T-helper 9 cell (primary cell): ENCODE measurements at places on chromosomes 2 and 18.

DNA sequence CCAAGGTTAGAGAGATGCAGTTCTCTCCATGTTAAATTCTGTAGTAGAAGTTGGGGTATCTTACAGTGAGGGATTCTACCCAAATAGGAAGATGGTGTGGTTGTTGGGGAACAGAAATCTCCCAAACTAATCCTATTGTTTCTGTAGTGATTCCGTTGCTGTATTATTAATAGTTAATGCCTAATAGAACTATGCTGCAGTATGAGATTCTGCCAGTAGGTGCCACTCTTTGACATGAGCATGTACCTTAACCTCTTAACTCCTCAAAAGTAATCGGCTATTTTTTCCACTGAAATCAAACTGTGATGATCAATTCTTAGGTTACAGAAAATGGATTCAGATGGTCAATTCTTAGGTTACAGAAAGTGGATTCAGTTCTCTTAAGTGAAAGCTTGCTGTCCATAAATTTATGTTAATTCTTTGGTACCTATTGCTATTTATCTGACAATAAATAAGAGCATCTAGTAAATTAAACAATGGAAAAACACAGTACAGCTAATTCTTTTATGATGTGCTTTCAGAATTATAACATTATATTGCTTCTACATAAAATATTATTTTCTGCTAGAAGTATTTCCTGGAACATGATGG, 97.9 kb upstream of the DLX2 start:
- no peak for DNase-seq

DNA sequence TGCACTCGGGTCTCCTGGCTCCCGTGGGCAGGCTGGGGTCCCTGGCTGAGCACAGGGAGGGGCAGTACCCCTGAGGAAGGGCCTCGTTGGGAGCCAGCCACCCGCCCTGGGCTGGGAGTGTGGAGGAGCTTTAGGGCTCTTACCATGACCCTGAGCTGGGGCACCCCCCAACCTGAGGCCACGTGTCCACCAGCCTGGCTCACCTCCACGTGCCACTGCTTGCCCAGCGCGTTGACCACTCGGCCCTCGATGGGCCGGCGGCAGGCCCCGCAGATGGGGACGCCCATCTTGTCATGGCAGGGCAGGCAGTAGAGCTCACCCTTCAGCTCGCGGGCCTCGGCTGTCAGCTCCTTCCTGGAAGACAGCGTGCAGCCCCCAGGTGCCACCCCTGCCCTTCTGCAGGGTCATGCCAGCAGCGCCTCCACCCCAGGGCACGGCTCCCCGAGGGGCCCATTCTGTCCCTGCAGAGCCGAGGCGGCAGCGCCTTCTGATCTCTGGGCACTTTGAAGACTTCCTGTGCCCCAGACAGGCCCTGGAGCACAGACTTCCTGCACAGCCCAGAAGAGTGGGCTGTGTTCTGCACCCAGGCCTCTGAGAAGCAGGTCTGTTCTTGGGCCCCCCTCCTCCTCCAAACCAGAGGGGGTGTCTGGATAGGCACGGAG, 4.0 kb upstream of the GPR17 start:
- DNase-seq: peak; percentile 37

GRCh38 chr2:82007071-82007664, 1702.6 kb upstream of the LRRTM1 start:
- no peak for DNase-seq

DNA sequence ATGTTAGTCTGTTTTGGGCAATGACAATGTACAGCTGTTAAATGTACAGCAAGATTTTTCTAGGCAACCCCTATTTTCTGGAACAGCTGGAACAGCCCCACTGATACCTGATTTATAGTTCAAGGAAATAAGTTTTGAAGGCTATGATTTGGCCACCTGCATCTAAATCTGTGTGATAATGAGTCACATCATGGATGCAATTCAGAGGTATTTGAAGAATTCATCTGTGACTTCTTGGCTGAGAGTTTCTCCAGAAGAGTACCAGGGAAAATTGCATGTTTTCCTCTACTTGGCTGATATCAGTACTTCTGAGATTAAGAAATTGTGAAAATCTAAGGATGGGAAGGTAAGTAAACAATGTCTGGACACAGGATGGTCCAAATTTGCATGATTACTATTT, 40.7 kb upstream of the NT5C1B start:
- no peak for DNase-seq

DNA sequence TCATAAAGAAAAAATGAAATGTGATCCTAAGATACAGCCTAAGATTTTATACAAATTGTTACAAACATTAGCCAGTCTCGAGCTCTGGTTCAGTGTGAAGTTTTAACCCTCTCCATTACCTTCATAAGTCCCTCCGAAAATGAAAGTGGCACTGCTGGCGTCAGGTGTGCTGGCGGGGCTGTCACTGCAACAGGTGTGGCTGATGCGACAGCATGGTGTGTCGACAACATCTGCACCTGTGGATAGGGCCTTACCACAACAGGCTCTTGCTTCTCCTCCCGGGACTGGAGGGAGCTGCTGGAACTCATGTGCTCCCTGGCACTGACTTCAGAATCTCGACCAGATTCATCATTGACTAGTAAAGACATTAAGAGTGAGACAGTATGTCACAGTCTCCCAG, 10.3 kb downstream of the SAP130 start:
- no peak for DNase-seq

- DNase-seq: no peak
Measured at GRCh38 chr2:85188852-85189251, 55.7 kb downstream of the TCF7L1 start.

DNA sequence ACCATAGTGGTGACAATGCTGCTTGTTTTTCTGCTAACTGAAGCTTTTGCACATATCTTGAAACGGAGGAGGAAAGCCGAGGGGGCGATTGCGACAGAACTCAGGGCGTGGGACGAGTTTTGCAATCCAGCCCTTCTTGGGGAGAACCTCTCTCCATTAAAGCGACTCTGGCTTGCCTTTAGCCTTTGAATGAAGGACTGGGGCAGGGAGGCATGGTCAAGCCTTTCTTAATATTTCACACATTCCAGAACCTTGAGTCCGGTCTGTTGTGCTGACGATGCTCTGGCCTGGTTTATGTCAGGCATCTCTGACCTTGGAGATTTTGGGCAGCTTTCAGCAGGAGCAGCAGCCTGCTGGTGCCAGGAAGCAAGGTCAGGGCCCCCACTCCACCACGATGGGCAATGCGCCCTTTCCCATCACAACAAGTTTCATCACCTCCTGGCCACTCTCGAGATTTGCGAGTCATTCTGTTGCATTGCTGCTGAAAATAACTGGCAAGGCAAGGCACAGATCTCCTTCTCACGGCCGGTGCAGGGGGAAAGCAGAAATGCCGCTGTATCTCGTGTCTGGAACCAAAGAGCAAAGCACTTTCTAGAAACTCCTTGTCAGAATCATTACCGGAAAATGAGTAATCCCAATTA, 10.8 kb downstream of the EMILIN2 start:
- no peak for DNase-seq

DNA sequence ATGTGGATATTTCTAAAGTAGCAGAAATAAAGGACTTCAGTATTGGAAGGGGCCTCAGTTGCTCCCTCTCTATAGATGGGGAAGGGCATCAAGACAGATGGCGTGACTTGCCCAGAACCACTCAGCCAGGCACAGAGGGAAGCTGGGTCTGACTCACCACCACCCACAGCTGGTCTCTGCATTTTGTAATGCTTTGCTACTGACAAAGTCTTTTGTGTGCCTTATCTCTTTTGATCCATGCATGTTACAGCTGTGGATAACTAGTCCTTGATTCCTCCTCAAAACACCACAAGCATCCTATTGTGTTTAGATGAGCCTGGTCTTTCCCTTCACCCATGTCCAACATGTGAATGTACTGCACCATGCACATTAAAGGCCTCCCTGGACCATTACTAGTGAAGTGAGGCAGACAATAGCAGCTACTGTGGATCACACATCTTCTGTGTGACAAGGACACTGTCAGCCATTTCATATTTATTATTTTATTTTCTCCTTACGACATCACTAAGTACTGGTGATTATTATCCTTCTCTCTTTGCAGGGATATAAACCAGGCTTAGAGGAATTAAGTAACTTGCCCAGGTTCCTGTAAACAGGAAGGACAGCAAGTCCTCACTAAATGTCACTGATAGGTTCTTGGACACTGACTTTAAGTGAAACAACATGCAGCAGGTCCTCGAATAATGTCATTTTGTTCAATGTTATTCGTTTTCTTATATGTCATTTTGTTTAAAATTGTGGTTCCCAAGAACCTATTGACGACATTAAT, 29.6 kb upstream of the IL37 start:
- no peak for DNase-seq

DNA sequence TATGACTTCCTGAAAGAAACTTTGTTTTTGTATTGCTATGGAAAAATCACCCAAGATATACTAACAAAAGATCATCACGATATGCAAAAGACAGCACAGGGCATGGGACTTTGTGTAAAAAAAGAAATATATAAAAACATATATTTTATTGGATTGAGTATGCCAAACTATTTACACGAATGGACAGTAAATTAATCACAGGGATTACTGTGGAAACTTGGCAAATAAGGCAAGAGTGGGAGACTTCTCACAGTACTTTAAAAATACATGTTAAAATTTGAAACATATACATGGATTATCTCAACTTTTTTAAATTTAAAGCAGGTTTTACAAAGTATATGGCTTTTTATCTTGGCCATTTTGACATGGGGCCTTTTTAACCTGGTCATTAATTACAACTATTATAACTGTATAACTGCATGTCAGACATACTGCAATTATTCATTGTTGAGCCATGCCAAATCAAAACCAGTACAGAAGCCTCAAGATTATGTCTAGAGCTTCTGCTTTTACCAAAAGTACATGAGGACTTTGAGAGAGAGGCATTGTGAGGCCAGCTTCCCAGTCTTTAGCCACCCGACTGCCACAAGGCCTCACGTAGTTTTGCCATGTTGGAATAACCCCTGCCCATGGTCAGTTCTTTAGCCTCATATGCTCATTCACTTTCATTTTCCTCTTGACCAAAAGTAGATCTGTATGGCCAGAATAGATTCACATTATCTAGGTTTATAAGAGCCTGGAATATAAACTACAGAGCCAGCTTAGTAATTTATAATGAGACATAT, 419.8 kb downstream of the SETBP1 start:
- DNase-seq: no peak

- no peak for DNase-seq
Measured at GRCh38 chr18:31438402-31438801, 9.1 kb upstream of the DSG3 start.

- no peak for DNase-seq
Measured at GRCh38 chr2:221562226-221562625, 9.9 kb downstream of the EPHA4 start.

GRCh38 chr2:172806493-172806892, 70.8 kb downstream of the RAPGEF4 start:
- no peak for DNase-seq

DNA sequence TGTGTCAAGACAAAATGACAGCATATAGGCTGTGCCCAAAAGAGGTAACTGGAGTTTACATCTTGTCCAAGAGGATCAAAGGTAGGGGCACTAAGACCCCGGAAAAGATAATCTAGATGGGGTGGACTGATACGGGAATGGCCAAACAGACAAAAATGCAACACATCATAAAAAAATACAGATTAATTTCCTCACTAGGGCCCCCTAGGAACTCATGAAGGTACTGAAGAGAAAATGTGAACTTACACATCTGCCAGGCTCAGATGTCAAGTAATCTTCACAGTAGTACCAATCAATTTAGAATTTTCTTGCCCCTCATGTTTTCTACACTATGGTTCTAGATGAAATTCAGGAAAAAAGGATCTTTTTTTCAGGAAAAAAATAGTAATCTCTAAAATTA, 115.6 kb upstream of the REG3A start:
- no peak for DNase-seq

DNA sequence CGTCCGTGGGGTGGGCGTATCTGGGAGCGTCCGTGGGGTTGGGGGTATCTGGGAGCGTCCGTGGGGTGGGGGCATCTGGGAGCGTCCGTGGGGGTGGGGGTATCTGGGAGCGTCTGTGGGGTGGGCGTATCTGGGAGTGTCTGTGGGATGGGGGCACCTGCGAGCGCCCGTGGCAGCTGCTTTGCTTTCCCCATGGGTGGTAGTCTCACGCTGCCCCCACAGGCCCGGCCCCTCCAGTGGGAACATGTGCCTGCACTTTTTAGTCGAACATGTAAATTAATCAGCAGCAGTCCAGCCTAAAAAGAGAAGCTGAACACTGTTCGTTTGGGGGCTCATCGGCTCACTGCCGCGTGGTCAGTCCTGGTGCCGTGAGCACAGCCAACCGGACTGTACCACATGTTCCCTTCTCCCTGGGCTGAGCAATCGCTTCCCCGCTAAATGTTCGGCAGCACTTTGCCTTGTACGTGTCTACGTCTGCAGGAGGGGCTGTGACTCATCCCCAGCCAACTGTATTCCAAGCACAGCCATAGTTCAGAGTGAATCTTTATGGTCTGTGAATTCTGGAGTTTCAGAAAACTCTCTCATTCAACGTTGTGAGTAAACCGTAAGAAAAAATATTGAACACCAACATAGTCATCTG, 271.5 kb downstream of the AGAP1 start:
- DNase-seq: no peak

GRCh38 chr2:12769492-12770105, 52.9 kb downstream of the TRIB2 start:
- no peak for DNase-seq

- DNase-seq: no peak
Measured at GRCh38 chr2:3440477-3440876, 61.0 kb downstream of the TRAPPC12 start.

GRCh38 chr2:202314116-202314515, 48.6 kb downstream of the NOP58 start:
- DNase-seq: no peak

GRCh38 chr2:80238692-80239469, 65.7 kb downstream of the LRRTM1 start:
- DNase-seq: no peak

GRCh38 chr18:74519320-74520095, 14.8 kb upstream of the CNDP1 start:
- no peak for DNase-seq

DNA sequence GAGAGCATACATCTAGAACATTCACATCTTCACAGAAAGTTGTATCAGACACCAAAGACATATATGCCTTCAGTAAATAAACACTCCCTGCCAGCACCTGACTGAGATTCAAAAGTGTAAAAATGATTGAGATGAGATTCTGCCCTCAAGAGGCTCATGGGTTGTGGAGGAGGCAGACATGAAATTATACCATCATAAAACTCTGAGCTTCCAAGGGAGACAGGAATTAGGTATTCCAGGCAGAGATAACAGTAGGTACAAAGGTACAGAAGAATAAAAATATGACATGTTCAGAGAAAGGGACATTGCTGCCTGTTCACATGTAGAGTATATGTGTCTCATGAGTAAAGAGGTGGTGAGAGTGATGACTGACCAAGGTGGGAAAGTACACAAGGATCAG, 322.3 kb downstream of the OSR1 start:
- DNase-seq: no peak

- no peak for DNase-seq
Measured at GRCh38 chr2:239942090-239942489, 83.1 kb downstream of the NDUFA10 start.

GRCh38 chr2:118232796-118233195, 144.5 kb downstream of the INSIG2 start:
- no peak for DNase-seq
